ENCODE measurements at places on chromosomes 12 and 14.

GRCh38 chr14:104224131-104224505 lies 85.7 kb downstream of the KIF26A start:
- no peak for DNase-seq

- no peak for DNase-seq
Measured at GRCh38 chr14:95311752-95312151, 8.0 kb downstream of the CLMN start.

- DNase-seq, result no peak
Measured at GRCh38 chr12:67541625-67541991, 106.9 kb upstream of the DYRK2 start.

DNA sequence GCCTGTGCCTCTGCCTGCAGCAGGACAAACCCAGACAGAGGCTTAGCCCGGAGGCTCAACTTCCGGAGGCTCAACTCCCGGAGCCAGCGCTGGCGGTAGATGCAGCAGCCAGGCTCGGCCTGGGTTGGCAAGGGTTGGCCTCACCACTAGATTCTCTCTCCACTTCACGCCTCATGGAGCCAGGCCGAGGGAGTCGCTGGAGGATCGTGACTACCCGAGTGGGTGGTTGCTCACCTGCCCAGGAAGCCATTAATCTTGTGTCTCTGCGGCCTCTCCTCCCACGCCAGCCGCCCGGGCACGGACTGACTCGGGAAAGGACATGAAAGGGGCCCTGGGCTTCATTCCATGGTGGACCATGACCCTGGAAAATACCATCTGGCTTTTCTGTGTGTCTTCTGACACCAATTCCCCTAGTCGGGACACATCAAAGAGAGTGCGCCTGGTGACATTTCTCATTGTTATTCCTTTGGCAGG lies 20.8 kb downstream of the ESRRB start:
- no peak for DNase-seq

DNA sequence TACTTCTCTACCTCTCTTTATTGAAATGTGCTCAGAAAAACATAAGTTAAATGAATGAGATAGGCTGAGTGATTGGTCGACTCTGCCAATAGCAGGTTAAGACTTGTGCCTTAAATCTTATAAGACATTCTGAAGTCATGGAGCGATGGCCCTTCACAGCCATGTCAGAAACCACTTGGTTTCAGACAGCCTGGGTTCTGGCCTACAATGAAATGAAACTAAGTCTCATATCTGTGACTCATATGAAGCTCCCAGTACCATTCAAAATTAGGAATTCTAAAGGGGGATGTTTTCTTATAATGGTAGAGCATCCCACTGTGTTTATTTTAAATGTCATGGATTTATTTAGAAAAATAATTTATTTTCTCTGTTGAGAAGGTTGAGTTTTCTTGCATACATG lies 42.6 kb downstream of the PLXNC1 start:
- DNase-seq, result no peak

Measured in activated naive CD8-positive, alpha-beta T cell treated with anti-CD3 and anti-CD28 coated beads, Interleukin-2, amount 50 U/mL, for 24 hours (primary cell).